Stimulated activated naive CD4-positive, alpha-beta T cell treated with Interleukin-2 at 50 U/mL for 16 hours (primary cell): ENCODE measurements at places on chromosomes 7 and 10.

GRCh38 chr10:26689399-26689798 lies 8.1 kb upstream of the PDSS1 start:
- DNase-seq: no peak

DNA sequence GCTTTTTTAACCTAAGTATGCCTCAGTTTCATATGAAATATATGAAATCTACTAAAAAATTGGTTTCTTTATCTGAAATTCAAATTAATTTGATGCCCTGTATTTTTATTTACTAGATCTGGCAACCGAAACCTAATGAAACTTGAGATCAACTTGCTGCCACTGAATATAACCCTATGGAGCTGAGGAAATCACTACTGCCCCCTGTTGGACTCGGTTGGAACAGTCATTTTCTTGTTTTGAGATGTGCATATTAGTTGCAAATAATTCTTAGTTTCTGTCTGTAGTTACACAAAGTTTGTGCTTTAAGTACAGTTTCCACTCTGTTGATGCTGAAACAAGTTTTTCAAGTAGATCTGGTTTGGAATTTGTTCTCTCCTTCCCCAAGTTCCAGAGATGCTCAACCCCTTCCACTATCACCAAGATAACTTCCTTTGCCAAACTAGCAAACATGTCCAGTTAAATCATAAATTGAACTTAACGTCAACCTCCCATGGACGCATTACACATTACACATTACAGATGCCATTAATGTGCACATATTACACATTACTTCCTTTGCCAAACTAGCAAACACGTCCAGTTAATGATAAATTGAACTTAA lies 22.2 kb upstream of the EXOC4 start:
- peak; percentile 4 for DNase-seq

- no peak for DNase-seq
Observed at GRCh38 chr7:47940088-47941013, 7.9 kb downstream of the PKD1L1 start.

DNA sequence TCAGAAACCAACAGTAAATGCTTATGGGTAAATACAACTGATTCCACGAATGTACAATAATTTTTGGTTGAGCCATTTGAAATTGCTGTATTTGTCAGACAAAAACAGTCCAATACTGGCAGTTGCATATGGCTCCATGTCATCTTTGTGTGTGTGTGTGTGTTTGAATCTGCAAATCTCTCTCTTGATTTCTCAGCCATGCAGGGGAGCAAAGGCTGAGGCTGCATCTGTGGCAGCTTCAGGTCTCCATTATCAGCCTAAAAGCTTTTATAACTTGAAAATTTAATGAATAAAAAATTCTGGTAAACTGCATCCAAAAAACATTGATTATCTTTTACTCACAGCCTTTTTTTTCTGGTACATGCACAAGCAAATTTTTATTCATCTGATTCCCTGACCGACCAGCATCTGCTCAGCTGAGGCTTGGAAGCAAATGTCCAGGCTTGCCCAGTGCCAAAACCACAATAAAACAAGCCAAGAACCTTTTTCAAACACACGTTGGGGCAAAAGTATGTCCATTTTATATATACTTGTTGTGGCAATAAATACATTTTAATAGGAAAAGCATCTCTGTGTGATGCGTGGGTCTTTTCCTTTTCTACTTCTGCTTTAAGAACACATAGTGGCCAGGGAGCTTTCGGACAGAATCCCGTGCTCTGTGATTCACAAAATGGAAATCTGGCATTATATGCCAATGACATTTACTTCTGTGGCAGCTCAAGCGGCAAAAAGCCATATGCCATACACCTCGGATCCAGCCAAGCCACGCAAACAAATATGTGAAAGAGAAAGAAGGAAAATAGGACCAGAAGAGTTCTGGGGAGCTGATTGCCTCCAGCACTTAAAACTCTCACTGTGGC lies 275.6 kb upstream of the AOAH start:
- DNase-seq: no peak

DNA sequence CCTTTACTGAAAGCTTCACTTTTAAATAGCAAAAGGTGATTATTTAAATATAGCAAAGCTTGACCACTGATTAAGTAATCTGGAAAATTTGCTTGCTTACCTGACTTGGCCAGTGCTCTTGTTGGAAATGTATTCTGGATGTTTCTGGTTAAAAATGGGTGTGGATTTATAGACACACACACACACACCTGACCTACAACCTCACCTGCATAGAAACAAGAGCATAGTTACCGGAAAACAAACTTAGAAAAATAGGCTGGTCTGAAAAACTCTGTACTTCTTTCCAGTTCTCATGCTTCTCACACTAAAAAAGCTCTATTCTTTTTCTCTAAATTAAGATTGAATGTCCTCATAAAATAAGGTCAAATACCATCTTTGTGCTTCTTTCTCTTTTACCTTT lies at the start of gene AGR3:
TSS of gene AGR3 (minus strand) at position 140 of the 400 bp plus-strand sequence. CDS start 3,365 bp downstream, outside the sequence.
- DNase-seq: no peak
